ENCODE measurements at places on chromosomes 12 and 14. TPM values are rescaled to one million over a fixed set of nuclear protein-coding genes. Genes with fewer than 3 reads are reported as not detected.

TM9SF1 gene
- 20.4 TPM for total RNA-seq

DDX24 gene
- total RNA-seq, result 779 TPM

CCDC196 gene
- total RNA-seq, result not detected

SOX5 gene
- total RNA-seq, result not detected

All from CD8-positive, alpha-beta T cell (primary cell).